ENCODE measurements at places on chromosomes 2 and 18.
A peak's percentile ranks its signal among the peaks of the same experiment; 100 is the strongest.

- no peak for DNase-seq
These were observed 19.8 kb downstream of the ABHD3 start for GRCh38 chr18:21684731-21685130.

DNA sequence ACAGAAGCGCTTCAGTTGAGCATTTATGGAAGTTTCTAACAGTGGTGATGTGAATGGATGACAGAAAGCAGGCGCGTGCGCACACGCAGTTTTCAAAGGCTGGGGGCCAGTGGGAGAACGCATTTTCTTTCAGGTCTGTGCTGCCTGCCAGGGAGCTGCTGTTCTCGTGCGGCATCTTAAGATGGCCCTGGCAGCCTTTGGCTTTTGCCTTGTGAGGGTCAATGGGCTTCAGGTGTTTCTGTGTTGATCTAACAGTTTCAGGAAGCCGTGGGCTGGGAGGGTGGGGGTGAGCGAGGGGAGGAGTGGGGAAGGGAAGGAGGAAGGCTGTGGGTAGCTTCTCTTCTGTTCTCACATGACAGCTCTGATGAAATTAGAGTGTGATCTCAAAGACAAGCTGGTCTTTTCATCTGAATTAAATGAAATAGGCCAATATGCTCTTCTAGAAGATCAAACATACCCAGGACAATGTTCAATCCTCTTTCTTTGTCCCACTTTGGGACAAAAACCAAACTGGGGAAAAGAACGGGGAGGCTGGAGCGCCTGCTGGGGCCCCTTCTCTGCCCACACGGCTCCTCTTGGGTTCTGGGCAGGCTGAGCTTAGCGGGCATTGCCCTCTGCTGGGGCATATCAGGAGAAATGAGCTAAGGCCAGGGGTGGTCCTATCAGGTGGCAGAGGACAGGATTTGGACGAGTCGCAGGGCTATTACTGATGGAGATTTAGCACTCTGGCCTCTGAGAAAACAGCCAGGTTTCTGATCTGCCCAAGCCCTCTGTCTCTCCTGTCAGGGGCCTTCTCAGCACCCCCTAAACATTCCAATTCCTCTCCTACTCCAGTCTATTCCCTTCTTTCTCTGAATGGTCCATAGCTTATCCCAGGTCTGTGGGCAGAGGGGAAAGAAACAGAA lies 126.2 kb upstream of the LGALSL start:
- peak; percentile 40 for DNase-seq

GRCh38 chr2:33277002-33277426 lies 199.4 kb upstream of the RASGRP3 start:
- no peak for DNase-seq

- no peak for DNase-seq
These were observed 208.6 kb downstream of the RBM43 start for GRCh38 chr2:151052850-151053660.

GRCh38 chr2:25431604-25432003 lies 89.9 kb upstream of the DNMT3A start:
- DNase-seq, result no peak

- no peak for DNase-seq
These were observed 2.0 kb downstream of the VAMP8 start for GRCh38 chr2:85579266-85579935.

DNA sequence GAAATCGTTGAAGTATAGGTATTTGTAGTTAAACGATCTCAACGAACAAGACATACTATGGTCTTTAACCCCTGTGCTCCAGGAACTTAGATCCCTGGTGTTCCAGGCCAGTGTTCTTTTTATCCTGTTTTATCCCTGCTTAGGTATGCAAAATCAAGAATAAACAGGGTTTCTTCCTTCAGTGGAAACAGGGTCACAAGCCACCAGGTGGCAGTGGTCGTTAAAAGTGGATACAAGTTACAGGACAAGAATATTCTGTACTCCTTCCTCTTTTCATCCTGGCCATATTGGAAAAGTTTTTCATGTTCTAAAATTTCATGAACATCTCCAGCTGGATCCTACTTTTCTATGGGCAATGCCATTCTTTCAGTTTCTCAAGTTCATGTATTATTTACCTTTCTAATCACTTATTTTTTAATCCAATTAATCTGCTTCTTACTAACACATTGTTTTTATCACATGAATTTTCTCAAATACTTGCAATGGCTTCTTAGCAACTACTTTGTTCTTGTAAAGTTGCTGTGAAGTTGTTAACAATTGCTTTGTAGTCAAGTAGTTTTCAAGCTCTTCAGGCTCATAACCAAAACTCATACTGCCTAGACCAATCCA lies 16.4 kb upstream of the HNMT start:
- DNase-seq, result peak; percentile 51

DNA sequence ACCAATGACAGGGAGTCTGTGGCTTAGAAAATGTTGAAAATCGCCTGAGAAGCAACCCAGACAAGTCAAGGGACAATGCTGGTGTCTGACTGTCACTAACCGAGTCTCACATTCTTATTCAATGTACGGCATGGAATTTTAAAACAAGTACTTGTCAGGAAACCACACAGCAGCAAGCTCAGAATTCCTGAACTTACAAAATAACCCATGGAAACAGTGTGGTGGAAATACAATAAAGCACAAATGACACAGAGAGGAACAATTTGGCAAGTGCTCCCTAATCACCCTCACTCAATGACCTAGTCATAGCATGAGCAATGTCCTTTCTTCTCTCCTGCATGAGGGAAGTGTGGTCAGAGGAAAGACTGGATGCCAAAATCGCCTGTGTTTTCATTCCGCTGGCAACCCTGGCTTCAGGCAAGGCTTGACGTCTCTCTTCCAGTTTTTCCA lies 154.0 kb downstream of the SATB2 start:
- DNase-seq, result no peak

- DNase-seq, result no peak
These were observed 56.4 kb downstream of the NCK2 start for GRCh38 chr2:105800953-105801635.

DNA sequence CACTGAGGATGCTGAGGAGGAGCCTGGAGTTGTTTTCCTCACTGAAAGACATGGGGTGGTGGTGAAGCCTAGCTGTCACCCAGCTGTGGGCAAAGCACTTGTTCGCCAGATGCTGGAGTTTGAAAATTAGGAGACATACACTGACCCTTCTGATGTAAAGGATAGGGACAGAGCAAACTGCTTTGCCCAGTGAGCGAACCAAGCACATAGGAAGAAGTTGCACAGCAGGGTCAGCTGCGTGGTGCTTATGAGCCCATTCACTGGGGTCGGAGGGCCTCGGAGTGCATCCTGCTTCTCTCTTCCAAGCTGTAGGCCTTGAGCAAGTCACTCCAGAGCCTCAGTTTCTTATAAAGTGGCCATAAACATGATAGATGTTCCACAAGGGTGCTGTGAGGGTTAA lies 50.9 kb downstream of the HK2 start:
- DNase-seq, result no peak

GRCh38 chr2:143600116-143600515 lies 470.9 kb downstream of the ARHGAP15 start:
- no peak for DNase-seq

DNA sequence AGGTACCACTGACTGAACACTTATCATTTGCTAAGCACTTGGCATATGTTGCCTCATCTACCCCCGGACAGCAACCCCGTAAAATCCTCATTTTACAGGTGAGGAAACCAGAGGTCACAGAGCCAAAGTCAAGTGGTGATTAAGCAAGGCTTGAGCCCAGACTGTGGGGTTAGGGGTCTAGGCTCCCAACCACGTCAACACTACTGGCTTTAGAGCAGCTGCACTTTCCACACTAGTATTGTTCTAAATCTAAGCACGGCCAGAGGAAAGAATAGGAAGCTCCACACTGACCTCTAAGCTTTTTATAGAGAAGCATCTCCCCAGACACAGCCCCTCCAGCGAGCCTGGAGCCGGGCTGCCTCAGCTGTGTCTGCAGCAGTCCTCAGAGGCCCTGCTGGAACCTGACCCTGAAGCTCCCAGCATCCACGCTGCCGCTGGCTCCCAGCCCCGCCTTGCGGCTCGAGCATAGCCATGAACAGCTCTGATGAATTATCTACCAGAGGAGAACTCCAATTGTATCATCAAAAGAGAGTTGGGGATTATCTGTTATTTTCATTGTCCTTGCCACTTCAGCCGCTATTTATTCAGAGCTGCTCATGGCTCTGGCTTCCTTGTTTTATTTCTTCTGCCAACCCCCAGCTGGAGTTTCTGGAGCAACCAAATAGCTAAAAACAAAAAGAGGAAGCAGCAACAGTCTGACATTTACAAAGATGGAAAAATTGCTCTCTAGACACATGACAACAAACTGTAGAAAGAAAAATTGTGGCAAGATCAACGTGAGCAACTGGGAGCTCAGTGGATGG lies 62.2 kb upstream of the RTN4 start:
- DNase-seq, result peak; percentile 36

- DNase-seq, result no peak
These were observed 69.9 kb downstream of the SH3BP4 start for GRCh38 chr2:235021752-235022151.

GRCh38 chr2:46229134-46230063 lies 67.8 kb upstream of the EPAS1 start:
- no peak for DNase-seq

GRCh38 chr18:63897072-63897471 lies 9.6 kb downstream of the SERPINB2 start:
- no peak for DNase-seq

DNA sequence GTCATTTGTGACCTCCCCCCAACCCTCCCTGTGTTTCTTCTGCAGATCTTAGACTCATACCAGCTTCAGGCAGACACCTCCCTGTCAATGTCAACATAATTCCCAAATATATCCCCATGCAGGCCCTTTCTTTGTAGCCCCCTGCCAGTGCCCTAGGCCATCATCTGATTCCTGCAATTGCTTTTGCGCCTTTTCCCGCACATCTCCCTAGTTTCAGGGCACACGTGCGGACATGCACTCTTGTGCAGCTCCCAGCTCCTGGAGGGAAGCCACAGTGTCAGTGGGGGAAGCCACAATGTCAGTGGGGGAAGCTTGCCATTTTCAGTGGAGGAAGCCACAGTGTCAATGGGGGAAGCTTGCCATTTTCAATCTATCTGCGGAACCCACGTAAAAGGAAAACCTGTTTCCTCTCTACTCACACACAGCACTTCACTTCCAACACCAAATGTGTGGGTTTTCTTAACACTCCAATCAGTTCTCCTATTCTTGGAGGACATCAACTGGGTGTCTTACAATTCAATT lies 256.4 kb downstream of the ACKR3 start:
- no peak for DNase-seq

DNA sequence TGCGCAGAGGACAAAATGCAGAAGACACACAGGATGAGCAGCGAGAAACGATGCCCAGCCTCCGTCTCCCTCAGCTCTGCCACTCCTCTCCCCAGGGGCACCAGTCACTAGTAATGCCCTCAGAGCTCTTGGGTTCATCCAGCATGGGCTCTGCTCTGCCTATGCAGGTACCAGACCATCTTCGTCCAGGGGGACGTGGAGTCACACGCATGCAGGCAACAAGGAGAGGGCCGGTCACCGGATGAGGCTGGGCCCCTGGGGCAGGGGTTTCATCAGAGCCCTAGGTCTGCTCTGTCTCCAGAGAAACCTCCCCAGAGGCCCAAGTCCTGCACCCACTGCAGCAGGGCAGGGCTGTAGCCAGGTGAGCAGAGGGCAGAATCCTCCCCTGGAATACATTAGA lies 23.9 kb downstream of the RAB31 start:
- no peak for DNase-seq
